ENCODE measurements at places on chromosomes 1 and 21.

- no peak for DNase-seq
Observed at GRCh38 chr1:169360415-169360814, 7.2 kb downstream of the NME7 start.

- DNase-seq = no peak
Observed at GRCh38 chr1:229199261-229200243, 71.4 kb upstream of the RAB4A start.

DNA sequence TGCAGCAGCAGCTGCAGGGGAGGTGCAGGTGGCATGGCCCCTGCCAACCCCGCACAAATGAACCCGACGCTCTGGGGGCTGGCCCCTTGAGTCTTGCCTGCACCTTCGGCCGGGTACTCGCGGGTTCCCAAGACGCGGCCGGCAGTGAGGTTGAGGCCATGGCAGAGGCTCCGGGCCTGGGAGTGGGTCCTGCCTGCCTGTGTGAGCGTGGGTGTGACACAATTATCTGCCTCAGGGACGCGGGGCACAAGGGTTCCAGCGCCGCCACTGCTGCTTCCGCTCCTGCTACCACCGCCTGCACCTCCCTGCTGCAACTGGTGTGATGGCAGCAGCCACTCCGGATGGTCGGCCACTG lies 20.9 kb upstream of the TGFB2 start:
- no peak for DNase-seq

- no peak for DNase-seq
Observed at GRCh38 chr1:62012095-62012494, 182.6 kb upstream of the L1TD1 start.

GRCh38 chr1:223298701-223299100 lies 65.3 kb downstream of the SUSD4 start:
- DNase-seq = peak; percentile 10

GRCh38 chr1:119873135-119874015 lies 22.9 kb downstream of the ADAM30 start:
- DNase-seq = peak; percentile 90

- no peak for DNase-seq
Observed at GRCh38 chr1:177423090-177423489, 252.3 kb downstream of the BRINP2 start.

- no peak for DNase-seq
Observed at GRCh38 chr21:17044696-17045095, 468.1 kb upstream of the CXADR start.

GRCh38 chr1:102466487-102466886 lies 469.8 kb upstream of the OLFM3 start:
- DNase-seq = no peak

DNA sequence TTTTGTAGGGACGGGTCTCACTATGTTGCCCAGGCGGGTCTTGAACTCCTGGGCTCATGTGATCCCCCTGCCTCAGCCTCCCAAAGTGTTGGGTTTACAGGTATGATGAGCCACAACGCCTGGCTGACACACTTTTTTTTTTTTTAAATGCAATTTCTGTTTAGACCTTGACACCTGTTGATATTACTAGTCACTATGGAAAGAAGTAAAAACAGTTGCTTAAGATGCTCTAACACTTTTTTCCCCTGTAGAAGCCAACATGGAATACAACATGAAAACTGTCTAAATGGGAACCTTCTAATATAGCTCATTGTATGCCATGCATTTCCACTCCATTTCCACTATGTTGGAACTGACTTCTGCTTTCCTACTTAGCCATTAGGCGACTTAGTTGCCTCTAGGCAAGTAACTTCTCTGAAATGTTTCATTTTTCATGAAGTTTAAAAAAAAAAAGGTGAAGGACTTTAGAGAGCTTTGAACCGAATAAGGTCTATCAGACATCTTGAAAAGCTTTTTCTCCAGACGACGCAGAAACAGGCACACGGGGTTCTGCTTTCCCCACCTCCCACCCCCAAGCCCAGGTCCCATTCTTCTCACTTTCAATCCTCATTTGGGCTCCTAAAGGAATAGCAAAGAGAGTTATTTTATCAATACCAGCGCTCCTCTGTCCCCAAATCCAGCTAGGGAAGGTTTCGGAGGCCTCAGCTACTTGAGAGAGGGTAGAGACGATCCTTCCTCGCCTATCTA lies 648 bp upstream of the DR1 start:
- DNase-seq = peak; percentile 29

DNA sequence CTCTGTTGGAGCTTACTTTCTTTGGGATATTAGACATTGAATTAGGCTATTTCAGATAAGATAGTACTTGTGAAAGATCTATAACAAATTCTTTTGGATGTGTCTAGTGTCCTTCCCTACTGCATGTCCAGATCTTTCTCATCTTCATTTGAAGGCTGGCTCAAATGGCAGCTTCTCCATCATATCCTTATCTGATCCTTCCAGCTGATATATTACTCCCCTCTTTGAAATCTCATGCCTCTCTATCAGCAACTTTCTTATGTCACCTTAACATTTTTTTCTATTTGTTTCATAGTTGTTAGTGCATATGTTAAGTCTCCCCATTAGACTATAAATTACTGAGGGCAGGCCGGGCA lies 17.5 kb downstream of the CAP1 start:
- DNase-seq = no peak

DNA sequence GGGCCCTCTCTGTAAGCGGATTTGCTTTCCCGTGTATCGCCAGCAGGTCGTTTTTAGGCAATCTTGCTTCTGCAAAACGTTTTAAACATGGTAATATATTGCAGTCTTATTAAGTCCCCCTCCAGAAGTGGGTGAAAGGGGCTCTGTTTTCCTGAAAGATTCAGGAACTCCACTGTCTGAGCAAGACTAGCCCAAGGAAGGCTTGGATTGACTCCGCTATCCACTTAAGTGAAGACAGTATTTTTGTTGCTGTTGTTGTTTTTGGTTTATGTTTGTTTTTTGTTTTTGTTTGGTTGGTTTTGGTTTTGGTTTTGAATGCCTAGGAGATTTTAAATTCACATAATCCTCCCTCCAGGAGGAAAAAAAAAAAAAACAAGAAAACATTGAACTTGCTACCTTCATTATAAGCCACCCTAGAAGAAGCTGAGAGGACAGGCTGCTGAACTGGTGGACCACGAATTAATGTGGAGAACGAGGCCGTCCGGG lies 29.1 kb upstream of the NFIA start:
- DNase-seq = peak; percentile 13

- DNase-seq = no peak
Observed at GRCh38 chr1:41592451-41593125, 108.1 kb upstream of the EDN2 start.

- peak; percentile 68 for DNase-seq
Observed at GRCh38 chr21:45080639-45081414, 6.4 kb downstream of the ADARB1 start.

DNA sequence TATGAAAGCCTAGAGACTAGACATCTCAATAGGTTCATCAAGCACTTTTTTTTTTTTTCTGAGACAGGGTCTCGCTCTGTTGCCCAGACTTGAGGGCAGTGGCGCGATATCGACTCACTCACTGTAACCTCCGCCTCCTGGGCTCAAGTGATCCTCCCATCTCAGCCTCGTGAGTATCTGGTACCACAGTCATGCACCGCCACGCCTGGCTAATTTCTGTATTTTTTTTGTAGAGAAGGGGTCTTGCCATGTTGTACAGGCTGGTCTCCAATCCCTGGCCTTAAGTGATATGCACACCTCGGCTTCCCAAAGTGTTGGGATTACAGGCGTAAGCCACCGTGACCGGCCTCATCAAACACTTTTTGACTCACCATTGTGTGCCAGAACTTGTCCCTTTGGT lies 613 bp upstream of the GPATCH4 start:
- DNase-seq = no peak

DNA sequence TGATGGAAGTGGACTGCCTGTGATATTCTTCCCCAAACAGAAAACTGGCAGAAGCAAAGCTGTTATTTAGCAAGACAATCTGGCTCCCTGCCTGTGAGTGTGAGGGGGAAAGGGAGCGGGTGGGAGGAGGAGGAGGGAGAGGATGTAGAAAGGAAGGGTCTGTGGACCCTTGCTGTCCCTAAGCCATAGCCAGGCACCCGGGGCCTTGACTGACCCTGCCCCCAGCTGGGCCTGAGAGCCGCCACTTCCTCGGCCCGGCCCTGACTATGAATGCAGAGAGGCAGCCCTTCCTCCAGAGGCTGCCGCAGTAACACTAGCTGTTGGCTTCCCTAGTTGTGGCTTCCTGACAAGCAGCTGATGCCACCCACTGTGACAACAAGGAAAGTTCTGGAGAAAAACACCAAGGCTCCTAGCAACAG lies 13.9 kb downstream of the PLA2G2F start:
- no peak for DNase-seq

DNA sequence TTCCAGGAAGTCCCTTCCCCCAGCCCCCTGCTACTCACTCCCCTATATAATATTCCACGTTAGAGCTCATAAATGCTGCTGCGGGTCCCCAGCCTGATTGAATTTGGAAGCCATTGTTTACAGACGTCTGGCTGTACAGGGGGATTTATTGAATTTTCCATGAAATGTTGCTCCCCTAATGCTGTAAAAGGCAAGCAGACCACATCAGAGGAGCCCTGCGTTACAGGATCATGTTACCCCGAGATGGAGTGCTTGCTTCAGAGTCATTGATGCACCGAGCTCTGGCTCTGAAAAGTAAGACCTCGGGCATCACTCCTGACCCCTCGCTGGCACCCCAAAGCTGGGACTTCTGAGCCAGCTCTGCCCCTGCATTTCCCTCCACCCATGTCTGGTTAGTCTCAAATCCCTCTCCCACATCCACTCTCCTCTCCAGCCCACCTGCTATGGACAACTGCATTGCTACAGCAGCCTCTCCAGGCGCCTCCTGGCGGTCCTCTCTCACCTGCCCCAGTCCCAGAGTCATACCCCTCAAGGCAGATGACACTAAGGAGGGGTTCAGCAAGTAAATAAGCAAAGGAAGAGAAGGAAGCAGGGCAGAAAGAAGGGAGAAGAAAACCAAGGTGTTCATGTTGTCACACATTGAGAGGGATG lies 127.8 kb downstream of the TMEM53 start:
- DNase-seq = no peak

DNA sequence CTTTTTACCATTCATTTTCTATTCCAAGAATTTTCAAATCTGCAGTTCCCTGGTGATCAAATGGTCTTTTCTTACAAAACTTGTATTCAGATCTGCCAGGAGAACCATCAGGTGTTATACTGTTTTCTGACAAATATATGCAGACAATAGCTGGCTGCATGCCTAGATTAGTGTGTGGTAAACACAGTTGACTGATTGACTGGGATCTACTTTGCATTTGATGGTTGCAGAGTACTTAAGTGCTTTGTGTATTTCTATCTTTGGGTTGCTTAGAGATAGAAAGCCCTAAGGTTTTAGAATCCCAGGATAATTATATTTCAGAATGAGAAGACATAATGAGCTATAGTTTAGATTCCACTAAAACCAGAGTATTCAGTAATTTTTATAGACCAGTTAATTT lies 102.0 kb upstream of the CHODL start:
- DNase-seq = no peak

DNA sequence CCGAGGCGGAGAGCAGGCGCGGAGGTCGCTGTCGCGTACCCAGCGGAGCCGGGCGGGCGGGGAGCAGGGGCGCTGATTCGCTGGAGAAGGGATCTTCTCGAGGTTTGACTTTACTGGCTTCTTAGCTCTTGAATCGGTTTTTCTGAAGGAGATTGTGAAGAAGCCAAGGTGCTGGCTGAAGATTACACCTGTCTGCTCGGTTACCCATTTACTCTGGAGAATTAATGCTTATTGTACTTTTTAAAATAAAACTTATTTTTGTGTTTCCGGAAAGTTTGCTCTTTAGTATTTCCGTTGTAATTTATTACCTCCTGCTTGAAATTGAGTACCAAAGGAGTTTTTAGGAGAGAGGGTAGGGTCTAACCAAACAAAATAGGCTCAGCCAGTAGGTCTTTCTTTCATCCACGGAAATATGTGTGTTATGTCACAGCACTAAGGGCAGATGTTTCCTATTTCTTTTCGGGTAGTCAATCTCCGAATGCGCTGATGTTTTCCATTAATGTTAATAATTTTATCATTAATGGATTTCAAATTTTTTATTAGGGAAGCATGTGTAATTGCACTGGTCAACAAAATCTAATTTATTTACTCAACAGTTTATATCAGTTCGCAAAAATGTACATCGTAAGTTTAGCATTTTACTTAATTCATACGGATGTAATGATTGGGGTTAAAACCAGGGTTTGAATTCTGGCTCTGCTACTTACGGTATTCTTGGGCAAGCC lies 510 bp upstream of the GNG5 start:
- DNase-seq = no peak

GRCh38 chr21:36721817-36722216 lies 22.9 kb downstream of the SIM2 start:
- no peak for DNase-seq

DNA sequence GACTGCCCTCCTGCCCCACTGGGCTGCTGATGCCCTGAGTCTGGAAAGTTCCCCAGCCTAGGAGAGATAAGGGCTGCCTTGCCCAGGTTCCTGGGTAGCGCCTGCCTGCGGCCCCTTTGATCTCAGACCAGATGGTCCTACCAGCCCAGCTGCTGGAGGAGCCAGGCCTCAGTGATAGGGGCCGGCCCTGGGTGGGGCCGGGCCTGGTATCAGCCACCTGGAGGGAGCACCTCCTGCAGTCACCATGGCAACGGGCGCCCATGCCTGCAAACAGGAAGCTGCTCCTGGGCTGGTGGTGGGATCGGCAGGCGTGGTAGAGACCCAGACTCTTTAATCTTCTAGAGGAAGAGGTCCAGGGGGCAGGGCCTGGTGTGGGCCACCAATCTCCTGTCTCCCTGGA lies 119.7 kb upstream of the WNT4 start:
- no peak for DNase-seq

- DNase-seq = peak; percentile 20
Observed at GRCh38 chr1:89064632-89065031, 376 bp downstream of the GBP1 start.

DNA sequence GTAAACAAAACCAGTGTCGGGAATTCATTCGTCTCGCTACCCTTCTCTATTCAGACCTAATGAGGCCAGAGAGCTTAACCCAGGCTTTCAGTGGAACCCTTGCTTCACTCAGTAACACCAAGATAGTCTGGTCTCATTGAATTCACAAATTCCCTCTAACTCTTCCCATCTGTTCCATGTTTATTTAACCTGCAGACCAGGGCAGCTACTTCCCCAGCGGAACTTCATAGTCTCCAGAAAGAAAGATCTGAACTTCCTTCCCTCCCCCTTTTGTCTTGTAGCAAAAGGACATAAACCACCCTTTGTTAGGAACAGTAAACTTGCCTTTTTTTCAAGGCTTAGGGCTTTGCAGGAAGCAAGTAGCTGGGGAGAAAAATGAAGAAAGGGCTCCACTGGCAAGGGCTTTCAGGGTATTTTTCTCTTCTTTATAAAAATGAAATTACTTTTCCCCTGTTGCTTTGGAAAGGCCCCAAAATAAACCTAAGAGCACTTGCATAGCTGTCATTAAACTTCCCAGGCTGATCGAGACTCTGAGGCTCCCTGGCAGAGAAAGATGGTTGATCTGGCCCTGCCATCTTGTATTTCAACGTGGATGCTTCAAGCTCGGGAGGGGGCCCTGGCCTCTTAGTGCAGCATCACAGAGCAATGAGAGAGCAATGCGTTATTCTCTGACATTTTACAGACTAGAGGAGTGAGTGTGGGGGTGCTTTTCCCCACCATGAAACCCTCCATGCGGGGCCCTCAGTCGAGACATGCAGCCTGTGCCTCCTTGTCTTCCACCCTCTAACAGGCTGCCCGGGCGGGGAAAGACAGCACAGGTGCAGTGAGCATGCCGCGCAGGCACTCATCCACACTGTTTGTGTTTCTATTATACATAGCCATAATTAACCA lies 30.0 kb downstream of the MIS18A start:
- DNase-seq = no peak

GRCh38 chr1:159737238-159737916 lies 23.0 kb upstream of the CRP start:
- DNase-seq = no peak

Measured in fibroblast of pulmonary artery (primary cell).